Activated T-cell treated with anti-CD3 and anti-CD28 coated beads for 48 hours (primary cell): ENCODE measurements at places on chromosomes 6 and 20.

DNA sequence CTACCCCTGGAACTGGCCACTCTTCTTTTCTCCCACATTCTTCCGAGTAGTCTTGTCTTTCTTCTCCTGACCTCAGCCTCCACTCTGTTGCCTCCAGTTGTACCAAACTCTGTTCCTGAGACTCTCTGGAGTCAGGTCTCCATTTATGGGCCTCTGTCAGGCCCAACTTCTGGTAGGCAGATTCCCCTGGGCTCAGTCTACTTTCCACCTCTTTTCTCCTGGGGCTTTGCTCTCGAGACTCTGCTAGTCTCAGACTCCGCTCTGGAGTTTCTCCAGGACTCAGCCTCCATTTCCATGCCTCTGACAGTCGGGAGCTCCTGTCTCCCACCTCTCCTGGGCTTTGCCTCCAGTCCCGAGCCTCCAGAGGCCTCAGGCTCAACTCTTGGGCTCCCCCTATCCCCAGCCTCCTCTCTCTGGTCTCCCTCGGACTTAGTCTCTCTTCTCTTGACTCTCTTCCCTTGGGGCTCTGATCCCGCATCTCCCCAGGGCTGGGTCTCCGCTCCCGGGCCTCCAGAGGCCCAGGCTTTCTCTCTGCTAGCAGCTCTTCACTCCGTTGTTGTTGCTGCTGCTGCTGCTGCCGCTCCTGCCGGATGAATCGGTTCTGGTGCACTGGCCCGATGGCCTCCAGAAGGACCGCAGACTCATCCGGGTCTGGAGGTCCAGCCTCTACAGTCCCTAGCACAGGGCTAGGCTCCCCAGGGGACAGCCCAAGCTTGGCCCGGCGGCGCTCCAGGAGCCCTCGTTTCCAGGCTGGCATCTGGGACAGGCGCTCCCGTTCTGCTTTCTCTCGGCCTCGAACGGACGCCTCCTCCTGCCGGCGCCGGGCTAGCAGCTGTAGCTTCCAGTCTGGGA, 1.1 kb downstream of the PPP1R18 start:
- DNase-seq = no peak

DNA sequence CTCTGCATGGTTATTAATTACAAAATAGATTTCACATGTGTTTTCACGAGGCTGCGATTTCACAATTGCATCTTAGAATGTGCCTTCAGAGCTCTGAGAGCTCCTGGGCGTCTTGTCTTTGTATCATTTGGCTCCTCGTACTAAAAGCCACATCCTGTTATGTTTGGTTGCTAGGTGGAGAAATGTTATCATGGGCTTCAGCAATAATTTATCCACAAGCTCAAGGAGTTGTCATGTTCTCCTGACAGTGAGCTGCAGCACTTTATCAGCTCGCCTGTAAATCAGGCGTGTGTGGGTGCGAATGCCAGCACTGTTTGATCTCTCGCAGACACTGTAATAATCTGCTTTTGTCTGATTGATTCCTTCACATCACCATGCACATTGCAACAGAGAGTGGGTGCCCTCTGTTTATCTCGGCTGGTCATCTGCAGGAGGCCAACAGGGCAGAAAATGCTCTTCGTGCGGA, 218.6 kb upstream of the ZFP64 start:
- peak; percentile 13 for DNase-seq

DNA sequence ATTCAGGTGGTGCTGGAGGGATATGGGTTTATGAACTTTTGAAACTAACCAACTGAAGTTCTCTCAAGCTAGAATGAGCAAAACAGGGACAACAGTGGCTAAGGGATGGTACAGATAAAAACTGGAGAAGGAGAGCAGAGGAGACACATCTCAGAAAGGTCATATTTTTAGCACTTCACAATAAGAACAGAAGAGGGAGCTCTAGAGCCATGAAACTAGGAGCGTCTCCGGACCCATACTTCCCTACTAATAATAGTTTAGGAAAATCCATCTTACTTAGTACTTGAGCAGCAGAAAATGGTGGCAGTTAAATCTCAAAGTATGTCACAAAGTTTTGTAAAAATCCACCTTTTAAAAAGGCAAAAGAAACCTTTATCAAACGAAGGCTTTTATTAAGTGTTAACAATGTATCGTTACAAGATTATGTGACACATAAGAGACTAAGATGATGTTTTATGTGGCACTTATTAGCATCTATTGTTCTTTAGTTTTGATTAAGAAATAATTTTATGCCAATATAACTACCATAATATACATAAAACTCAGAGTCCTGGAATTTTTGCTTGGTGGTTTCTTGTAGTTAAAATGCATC, 278.6 kb downstream of the TBC1D32 start:
- no peak for DNase-seq

- DNase-seq = no peak
These were observed 23.6 kb downstream of the TFAP2A start for GRCh38 chr6:10391299-10391630.

- no peak for DNase-seq
These were observed 683.6 kb downstream of the KIF16B start for GRCh38 chr20:15889514-15890256.

DNA sequence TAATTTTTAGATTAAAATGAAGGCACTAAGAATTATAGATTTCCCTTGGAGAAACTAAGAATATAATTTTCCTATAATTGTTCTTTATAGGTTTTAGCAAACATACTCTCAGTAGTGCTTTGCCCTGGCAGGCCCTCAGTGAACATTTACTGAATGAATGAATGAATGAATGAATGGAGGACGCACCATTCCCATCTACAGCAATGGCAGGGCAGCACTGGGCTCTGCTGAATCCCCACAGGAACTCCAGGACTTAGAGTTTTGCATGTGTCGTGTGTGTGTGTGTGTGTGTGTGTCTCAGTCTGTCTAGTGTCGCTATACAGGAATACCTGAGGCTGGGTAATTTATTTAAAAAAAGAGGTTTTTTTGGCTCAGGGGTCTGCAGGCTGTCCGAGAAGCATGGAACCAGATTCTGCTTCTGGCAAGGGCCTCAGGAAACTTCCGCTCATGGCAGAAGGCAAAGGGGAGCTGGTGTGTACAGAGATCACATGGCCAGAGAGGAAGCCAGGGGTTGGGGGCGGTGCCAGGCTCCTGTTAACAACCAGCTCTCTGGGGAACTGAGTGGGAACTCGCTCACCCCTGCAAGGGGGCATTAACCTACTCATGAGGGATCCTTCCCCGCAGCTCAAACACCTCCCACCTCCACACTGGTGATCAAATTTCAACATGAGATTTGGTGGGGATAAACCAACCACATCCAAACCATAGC, 20.1 kb downstream of the RNASET2 start:
- no peak for DNase-seq

GRCh38 chr6:87784051-87784450, 82.0 kb upstream of the AKIRIN2 start:
- DNase-seq = no peak

GRCh38 chr20:61737812-61738443, 327.8 kb downstream of the TAF4 start:
- no peak for DNase-seq

- DNase-seq = no peak
These were observed 285.0 kb upstream of the BMP2 start for GRCh38 chr20:6482486-6482885.

GRCh38 chr6:90893400-90893799, 306.5 kb upstream of the MAP3K7 start:
- DNase-seq = no peak

- no peak for DNase-seq
These were observed 194.6 kb upstream of the LAMP5 start for GRCh38 chr20:9319687-9320384.

GRCh38 chr6:44540881-44541280, 153.4 kb downstream of the CDC5L start:
- no peak for DNase-seq

DNA sequence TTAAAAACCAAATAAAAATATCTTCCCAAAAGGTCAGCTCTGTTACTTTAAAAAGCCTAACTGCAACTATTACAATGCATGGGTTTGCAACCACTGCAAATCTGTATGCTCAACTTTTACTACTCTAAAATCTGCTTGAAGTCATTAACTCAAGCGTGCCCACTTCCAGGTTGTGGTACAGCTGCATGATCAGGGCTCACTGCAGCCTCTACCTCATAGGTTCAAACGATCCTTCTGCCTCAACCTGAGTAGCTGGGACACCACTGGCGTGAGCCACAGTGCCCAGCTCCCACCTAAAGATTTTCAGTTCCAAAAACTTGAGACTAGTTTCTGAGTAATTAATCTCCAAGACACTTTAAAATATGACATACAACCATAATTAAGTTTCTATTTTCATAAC, 8.2 kb downstream of the DIDO1 start:
- no peak for DNase-seq

GRCh38 chr20:34300809-34301586, 2.2 kb downstream of the AHCY start:
- no peak for DNase-seq

DNA sequence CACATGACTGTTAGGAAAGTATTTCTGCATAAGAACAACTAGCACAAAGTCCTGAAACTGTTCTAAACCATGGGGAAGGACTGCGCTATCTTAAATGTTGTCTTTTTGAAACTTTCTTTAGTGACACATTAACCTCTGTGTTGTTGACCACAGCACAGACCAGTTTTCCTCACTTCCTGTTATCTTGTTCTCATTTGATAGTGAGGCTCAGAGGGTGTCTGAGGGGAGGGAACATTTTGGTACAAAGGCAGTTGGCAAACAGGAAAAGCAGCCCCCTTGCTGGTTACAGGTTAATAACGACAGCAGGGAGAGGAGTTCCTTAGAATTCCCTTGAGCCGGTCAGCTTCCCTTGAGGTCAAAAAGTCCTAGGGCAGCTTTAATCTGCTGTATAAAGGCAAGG, 143.5 kb upstream of the BMP2 start:
- DNase-seq = no peak

DNA sequence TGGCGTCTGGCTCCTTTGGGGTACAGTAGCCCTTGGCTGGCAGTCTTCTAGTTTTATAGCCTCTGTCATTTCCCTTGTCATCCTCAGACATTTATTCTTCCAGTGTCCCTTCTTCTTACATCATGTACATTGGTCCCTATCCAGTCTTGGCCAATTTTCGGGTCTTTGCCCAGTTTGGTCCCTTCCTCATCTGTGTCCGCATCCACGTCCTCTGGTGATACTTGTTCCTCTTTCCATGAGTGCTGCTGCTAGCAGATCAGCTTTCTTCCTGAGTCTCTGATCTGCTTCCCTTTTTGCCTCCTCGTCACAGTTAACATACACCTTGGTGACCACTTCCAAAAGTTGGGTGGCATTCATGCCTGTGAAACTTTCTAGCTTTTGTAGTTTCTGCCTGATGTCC, 86.2 kb upstream of the GPR6 start:
- DNase-seq = no peak

DNA sequence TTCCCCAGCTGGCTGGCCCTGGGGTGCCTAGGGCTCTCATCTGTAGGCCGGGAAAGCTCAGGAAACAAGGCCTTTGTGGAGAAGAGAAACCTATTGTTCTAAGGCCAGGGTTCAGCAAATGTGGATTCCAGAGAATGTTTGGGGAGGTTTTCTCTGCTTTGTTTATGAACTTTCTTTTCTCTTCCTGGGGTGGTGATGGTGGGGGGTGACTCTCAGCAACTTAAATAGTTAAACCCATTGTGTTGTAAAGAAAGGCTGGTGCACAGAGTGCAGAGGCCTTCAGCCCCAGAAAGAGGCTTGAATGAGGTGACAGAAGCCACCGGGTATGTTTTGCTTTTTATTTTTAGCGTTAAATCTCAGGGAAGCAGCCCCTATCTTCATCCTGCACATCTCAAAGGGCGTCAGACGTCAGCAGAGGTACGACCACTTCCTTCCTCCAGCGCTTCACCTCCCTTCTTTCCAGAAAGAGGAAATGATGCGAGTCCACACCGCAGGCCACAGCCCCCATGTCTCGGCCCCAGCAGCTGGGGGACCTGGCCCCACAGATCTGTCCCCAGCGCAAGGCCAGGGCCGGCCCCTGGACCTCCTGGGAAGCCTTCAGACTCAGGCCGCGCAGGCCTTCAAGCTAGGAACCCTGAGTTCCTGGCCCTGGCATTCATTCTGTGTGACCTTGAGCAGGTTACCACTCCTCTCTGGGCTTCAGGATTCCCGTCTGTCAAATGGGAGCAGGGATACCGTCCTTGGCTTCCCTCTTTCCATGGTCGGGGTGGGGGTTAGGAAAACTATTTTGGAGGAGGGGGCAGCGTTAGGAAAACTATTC, 605 bp upstream of the PPP1R16B start:
- peak; percentile 70 for DNase-seq

- no peak for DNase-seq
These were observed 270.9 kb upstream of the SPTLC3 start for GRCh38 chr20:12737900-12738299.

- DNase-seq = no peak
These were observed 120.4 kb downstream of the MYLK4 start for GRCh38 chr6:2630359-2630758.

DNA sequence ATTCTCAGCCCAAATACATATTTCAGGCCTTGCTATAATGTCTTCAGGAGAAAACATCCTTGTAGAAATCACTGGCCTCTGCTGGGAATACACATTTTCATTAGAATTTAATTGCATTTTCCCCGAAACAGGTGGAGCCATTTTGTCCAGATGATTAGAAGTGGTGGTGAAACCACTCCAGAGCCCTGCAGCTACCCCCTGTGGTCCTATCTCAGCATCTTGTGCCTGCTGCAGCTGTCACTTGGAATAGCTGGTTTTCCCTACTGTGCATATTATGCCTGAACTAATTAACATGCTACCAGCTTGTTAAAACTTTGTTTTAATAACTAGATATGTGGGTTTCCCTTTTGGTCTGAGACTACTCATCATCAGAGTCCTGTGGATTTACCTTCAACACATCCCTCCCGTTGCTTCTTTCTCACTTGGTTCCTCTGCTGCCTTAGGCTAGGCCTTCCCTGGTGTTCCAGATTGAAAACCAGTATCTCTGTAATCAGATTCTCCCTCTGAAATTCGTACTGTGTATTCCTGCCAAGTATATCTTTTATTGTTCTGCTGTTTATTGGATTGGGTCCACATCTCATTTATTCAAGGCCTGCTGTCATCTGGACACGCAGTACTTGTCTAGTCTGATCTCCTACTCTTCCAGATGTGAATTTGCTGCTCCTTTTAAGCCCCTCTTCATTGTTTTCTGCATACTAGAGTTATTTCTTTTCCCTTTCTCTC, 15.2 kb downstream of the DNAH8 start:
- no peak for DNase-seq

DNA sequence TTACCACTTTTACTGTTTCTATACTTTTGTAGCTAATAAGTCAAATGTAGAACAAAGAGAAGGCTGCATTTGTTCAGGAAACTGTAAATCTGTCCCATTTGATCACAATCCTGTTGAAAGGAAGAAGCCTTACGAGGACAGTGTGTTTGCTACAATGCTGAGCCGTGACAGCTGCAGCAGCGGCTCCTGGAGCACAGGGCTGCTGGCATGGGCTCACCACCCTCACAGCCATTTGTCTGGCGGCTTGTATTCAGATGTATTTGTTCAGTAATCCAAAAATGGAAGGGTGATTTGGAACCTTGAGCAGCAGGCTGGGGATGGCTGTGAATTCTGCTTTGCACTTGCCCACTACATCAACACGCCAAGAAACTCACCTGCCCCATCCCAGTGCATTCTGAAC, 5.7 kb downstream of the TUBB2A start:
- no peak for DNase-seq

GRCh38 chr6:99092461-99092860, 144.7 kb upstream of the FBXL4 start:
- no peak for DNase-seq
